Aorta (tissue), 5 donors: ENCODE measurements at places on chromosomes 1 and 21. TPM values are rescaled to one million over a fixed set of nuclear protein-coding genes. Genes with fewer than 3 reads are reported as not detected.

LY9 gene
- total RNA-seq, result 0.71 TPM

AIRE gene
- 0.19 TPM for total RNA-seq

MEX3A gene
- 1.2 TPM for total RNA-seq

CYP4A22 gene
- total RNA-seq, result 0.18 TPM

AADACL4 gene
- not detected for total RNA-seq

DNAH14 gene
- total RNA-seq, result 11.3 TPM

FRRS1 gene
- 9.2 TPM for total RNA-seq

C1QB gene
- 225 TPM for total RNA-seq

SHISAL2A gene
- 0.88 TPM for total RNA-seq

HES3 gene
- total RNA-seq, result not detected

CDC20 gene
- total RNA-seq, result 0.68 TPM

RAB7B gene
- total RNA-seq, result 1.7 TPM

CGN gene
- 1.7 TPM for total RNA-seq

DNAJC11 gene
- 30.0 TPM for total RNA-seq

OLFML2B gene
- 82.6 TPM for total RNA-seq

KRTAP25-1 gene
- not detected for total RNA-seq

VAV3 gene
- 7.2 TPM for total RNA-seq

ZBED6 gene
- total RNA-seq, result 58.7 TPM

FAM72A gene
- total RNA-seq, result 3.3 TPM

OR2L8 gene
- total RNA-seq, result 0.69 TPM

RNF223 gene
- total RNA-seq, result not detected

TSPEAR gene
- total RNA-seq, result not detected

WDR77 gene
- total RNA-seq, result 17.1 TPM

MAP3K21 gene
- 1.8 TPM for total RNA-seq

GNG12 gene
- total RNA-seq, result 175 TPM

LAMB3 gene
- total RNA-seq, result 0.84 TPM

RUNX1 gene
- total RNA-seq, result 58.2 TPM

CLDN8 gene
- not detected for total RNA-seq

CCDC28B gene
- total RNA-seq, result 7.1 TPM

DDR2 gene
- 146 TPM for total RNA-seq

PLCH2 gene
- 0.71 TPM for total RNA-seq

TMPRSS3 gene
- not detected for total RNA-seq

DRAXIN gene
- total RNA-seq, result 0.21 TPM
